ENCODE measurements at places on chromosomes 5 and 9.

GRCh38 chr5:172748341-172748843, 22.6 kb downstream of the DUSP1 start:
- no peak for DNase-seq

GRCh38 chr9:129416821-129417539, 203.9 kb downstream of the C9orf50 start:
- DNase-seq: no peak

DNA sequence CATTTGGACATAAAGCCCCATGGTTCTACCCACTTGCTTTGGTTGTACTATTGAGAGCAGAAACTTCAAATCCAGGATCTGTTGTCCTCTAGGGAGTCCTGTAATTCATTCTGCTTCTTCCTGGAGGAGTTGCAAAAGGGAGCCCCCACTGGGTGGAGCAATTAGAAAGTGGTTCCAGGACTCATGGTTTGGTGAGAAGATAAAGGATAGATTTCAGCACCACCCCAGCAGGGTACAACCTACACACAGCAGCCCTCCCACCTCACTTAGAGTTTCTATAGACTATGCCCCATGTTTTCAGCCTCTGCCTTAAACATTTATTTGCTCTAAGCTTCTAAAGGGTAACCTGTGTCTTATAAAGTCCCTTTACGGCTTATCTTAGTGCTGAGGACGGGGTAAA, 112.6 kb upstream of the ARRDC3 start:
- no peak for DNase-seq

DNA sequence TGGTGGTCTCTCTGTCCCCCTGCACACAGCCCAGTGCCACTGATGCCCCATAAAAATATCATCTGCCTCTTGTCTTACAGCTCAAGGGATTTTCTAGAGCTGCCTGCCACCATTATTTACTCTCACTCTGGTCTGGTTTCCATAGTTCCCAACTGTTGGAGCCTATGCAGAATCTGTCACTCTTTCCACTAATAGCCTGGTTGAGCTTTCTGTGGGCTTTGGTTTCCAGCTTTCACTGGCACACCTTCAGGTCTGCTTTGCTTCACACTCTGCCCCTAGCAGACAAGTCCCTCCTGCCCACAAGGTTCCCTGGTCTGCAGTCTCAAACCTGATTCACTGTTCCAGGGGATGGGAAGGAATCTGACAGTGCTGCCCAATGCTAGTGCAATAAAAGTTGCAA, 103.0 kb upstream of the FTMT start:
- no peak for DNase-seq

- no peak for DNase-seq
Observed at GRCh38 chr9:36911601-36912412, 122.3 kb downstream of the PAX5 start.

DNA sequence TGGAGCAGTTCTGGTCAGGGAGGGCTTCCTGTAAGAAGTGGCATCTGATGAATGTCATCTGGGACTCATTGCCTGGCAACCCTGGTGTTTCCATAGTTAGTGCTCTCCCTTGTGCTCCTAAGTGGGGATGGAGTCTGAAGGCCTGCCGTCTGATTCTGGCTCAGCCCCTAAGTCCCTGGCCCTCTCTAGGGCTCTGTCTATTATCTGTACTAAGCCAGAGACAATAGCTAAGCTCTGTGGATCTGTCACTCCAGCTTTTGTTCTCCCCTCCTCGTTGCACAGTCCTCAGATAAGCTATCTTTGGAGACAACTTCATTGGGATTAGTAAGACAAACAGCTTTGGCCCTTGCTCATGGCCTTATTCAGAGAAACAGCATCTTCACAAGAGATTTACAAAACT, 30.6 kb upstream of the TTC1 start:
- no peak for DNase-seq

- peak; percentile 27 for DNase-seq
Observed at GRCh38 chr5:121199216-121199999, 652.3 kb upstream of the FTMT start.

GRCh38 chr5:154302161-154302560, 111.6 kb downstream of the GALNT10 start:
- no peak for DNase-seq

DNA sequence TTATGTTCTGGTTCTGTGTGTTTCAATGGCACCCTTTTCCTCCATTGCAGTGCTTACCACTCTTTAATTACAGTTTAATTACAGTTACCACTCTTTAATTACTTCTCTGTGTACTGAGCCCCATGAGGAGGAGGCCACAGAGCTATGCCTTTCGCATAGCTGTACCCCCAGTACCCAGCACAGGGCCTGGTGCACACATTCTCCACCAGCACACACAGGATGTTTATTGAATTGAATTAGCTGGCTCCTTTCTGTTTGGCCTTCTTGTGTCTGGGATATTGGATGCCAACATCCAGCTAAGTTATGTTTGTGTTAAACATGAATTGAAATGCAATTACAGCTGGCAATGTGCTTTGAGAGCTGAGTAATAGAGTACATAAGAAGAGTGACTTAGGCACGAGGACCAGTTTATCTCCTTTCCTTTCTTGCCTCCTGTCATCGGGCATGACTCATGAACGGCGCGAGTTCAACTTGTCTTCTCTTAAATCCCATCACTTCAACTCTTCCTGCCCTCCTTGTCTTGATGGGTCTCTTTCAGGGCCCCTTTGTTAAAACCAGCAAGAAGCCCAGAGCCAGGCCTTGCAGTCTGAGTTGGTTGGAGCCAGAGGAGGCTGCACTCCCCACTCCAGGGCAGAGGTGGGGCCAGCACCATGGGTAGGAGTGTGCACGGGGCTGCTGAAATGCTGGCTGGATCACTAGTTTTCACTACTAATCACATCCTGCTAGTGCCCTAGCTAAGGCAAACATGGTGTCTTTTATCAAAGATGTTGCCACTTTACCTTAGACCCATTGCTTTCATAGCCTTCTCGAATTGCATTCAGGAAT, 37.4 kb downstream of the MVB12B start:
- DNase-seq: no peak

- DNase-seq: no peak
Observed at GRCh38 chr9:87501806-87502205, 4.1 kb downstream of the DAPK1 start.

DNA sequence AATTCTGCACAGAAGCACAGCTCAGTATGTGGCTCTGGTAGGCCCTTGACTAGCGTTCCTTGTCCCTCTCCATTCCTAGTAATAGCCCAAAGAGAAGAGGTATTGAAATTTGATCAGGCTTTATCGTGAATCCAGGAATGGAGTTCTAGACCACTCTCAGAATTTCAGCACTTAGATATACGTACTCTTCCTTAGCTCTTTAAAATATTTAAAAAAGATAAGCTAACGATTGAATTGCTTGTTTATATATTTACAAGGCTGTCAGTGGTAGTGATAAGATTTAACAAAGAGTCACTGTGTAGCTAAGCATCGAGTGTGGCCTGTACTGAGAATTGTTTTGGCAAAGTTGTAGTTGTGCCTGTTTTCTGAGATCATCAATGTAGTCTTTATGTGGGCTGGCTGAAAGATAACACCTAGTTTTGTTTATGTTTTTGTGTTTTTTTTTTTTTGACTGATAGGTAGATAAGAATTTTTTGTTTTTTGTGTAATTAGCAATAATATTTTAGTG, 2.5 kb downstream of the KIAA1958 start:
- no peak for DNase-seq

DNA sequence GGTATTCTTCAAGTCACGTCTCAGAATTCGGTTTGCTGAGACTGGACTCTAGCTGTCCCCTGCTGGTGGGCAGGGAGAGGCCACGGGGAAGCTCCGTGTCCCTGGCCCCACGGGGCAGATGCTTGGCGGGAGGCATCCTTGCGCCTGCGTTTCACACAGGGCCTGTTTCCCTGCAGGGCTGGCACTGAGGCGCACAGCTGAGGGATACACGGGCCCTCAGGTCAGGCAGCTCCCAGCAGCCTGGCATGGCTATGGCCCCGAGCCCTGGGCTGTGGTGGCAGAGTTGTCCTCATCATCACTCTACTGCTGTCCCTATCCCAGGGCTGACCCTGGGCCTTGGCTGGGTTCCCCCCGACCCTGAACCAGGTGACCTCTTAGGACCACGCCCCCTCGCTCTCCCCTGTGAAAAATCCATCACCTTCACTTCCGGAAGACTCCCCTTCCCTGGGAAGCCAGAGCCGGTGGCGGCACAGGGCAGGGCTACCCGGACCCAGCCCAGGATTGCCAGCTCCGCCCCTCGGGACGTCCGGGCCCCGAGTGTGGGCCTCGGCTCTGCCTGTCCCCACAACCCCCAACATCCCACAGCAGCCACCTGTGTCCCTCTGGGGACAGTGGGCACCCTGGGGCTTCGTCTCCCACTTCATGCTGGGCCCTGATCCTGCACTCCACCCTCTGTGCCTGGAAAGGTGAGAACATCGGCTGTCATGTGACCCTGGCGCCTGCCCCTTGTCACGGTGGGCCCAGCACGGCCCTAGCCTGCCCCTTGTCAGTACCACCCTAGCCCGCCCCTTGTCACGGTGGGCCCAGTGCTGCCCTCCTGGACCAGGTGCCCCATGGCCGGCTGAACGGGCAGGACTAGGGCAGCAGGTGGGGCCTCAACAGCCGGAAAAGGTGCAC, 5.0 kb downstream of the DPP7 start:
- no peak for DNase-seq

GRCh38 chr5:122237906-122238305, 74.1 kb upstream of the SNCAIP start:
- no peak for DNase-seq

GRCh38 chr5:97135868-97136267, 6.5 kb downstream of the LIX1 start:
- DNase-seq: no peak

Measured in non-pigmented ciliary epithelial cell (primary cell).